ENCODE measurements at places on chromosomes 1 and 21. TPM values are rescaled to one million over a fixed set of nuclear protein-coding genes. Genes with fewer than 3 reads are reported as not detected.

The RNF2 gene
- 22.9 TPM for total RNA-seq

The SPRR5 gene
- total RNA-seq, result not detected

The PER3 gene
- total RNA-seq, result 4.9 TPM

The MCOLN3 gene
- 4.8 TPM for total RNA-seq

The RNU1-4 gene
- total RNA-seq, result under 0.01 TPM

The CDC14A gene
- total RNA-seq, result 2.2 TPM

The FCRL4 gene
- total RNA-seq, result not detected

The PROK1 gene
- total RNA-seq, result not detected

The GBP6 gene
- 38.6 TPM for total RNA-seq

The ANGPTL3 gene
- total RNA-seq, result not detected

The PCP4 gene
- total RNA-seq, result not detected

The GJA5 gene
- 0.24 TPM for total RNA-seq

The FBXO2 gene
- total RNA-seq, result 78.6 TPM

The NDUFS2 gene
- 110 TPM for total RNA-seq

The NTNG1 gene
- 3.6 TPM for total RNA-seq

The CELA3A gene
- not detected for total RNA-seq

The SAMD11 gene
- total RNA-seq, result 0.48 TPM

The PCNX2 gene
- 37.3 TPM for total RNA-seq

The MROH9 gene
- total RNA-seq, result not detected

The TDRD5 gene
- total RNA-seq, result under 0.01 TPM

The DMBX1 gene
- total RNA-seq, result not detected

The CD1E gene
- total RNA-seq, result not detected

The C1orf141 gene
- total RNA-seq, result not detected

The KRTAP21-2 gene
- not detected for total RNA-seq

The MCL1 gene
- total RNA-seq, result 252 TPM

The BCAN gene
- total RNA-seq, result not detected

The GREM2 gene
- not detected for total RNA-seq

The DIRAS3 gene
- total RNA-seq, result not detected

The EPHB2 gene
- total RNA-seq, result 15.1 TPM

The CLCA1 gene
- not detected for total RNA-seq

Measured in tracheal epithelial cell (primary cell).